ENCODE measurements at places on chromosomes 6 and 20.

GRCh38 chr6:26327450-26328264 is 37.3 kb upstream of the BTN3A2 start:
- no peak for DNase-seq

- DNase-seq, result no peak
Measured at GRCh38 chr6:71347119-71347518, 58.5 kb downstream of the OGFRL1 start.

DNA sequence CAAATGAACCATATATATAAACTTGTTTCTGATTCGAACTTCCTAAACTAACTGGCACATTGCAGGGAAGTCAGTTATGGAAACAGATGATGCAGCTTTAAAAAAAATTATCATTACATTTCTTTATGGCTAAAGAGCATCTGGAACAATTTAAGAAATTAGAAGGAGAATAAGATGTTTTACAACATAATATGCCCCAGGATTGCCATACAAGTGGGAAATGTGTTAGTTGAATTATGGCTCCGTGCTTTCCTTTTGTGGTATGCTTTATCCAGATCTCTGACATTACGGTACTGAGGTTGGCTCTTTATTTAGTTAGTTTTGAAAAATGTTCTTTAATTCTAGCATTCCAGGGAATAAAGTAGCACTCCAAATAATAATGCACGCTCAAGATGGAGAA is 343.0 kb upstream of the ZFP64 start:
- no peak for DNase-seq

DNA sequence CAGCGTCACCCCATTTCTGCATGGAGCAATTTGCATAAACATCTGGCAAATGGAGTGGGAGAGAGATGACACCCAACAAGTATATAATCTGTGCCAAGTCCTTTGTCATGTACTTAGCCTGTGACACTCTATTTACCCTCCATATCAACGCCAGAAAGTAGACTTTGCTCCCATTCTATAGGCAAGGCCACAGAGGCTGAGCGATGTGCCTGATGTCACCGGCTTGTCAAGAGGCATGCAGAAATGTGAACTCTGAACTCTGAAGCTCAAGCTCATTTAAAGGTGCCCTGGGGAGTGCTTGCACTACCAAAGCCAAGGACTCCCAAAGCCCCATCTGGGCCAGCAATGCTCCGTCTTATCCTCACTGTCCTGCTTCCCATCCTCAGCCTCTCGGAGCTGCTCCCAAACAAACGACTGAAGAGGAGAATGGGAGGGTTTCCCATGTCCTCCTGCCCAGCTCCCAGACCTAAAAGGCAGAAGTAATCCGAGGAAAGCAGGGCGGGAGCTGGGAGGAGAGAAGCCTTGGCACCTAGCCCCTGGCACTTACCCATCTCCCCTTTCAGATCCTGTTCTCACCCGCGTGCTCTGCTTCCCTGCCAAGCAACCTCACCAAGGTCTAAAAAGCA is 9.2 kb downstream of the CPNE5 start:
- no peak for DNase-seq

DNA sequence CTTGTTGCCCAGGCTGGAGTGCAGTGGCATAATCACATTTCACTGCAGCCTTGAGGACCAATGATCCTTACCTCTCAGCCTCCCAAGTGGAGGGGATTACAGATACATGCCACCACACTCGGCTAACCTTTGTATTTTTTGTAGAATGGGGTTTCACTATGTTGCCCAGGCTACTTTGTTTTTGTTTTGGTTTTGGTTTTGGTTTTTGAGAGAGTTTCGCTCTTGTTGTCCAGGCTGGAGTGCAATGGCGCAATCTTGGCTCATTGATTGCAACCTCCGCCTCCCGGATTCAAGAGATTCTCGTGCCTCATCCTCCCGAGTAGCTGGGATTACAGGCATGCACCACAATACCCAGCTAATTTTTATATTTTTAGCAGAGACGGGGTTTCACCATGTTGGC is 105.5 kb downstream of the BMP7 start:
- no peak for DNase-seq

GRCh38 chr20:6566821-6567220 is 200.7 kb upstream of the BMP2 start:
- DNase-seq, result no peak
